ENCODE measurements at places on chromosomes 4 and X.
A peak's percentile ranks its signal among the peaks of the same experiment; 100 is the strongest.

DNA sequence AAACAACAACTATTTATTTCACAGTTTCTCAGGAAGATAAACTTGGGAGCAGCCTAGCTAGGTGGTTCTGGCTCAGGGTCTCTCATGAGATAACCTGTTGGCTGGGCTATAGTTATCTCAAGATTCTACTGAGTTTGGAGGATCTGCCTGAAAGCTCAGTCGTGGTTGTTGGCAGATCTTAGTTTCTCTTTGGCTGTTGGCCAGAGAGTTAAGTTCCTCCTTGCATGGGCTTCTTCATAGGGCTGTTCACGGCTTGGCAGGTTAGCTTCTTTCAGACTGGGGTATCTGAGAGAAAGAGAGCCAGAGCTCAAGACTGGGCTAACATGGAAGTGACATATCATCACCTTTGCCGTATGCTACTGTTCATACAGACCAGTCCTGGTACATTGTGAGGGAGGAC lies 28.7 kb downstream of the SEC24B start:
- DNase-seq, result peak; percentile 18

DNA sequence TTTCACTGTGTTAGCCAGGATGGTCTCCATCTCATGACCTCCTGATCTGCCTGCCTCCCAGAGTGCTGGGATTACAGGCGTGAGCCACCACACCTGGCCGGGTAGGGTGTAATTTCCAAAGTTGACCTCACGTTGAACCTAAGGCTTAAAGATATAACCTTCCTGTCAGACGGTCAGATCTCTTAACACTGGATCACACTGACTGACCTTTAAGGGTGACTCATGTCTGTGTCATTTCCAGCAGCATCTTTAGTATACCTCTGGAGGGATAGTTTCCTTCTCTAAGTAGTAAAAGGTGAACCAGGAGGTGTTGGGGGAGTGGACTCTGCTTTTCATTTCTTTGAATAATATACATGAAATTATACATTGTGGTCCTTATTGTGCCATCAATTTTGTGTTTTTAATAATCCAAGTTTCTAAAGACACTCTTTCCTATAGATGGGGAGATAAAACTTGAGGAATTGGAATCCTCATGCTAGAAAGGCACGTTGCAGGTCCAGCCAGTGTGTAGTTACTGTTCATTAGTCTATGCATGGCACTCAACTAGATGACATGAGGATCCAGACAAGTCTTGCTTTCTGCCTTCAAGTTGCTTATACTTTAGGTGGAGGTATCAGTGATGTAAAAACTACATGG lies 45.7 kb downstream of the ARHGAP10 start:
- DNase-seq, result peak; percentile 56

- DNase-seq, result peak; percentile 55
Measured at GRCh38 chr4:88008122-88008742, 797 bp downstream of the PKD2 start.

DNA sequence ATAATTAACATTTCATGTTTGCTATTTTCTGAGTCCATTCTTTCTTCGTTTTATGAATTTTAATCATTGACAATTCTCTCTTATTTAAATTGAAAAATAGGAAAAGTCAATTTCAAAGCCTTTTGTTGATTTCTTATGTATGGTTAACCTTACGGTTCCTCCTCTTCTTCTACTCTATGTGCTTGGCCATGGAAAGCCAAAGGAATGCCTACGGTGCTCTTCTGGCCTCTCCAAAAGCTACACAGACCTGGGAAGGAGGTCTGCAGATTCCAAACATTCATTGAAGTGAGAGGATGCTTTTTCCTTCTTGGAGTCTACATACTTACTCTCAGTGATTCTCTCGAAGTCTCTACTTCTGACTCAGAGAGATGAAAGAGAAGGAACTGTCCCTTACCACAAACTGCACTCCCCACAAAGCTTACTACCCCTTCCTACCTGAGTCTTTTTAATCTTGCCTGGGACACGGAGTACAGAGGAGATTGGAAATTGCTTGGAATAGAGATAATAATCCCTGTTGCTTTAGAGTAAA lies 863.1 kb upstream of the FTHL17 start:
- DNase-seq, result no peak

GRCh38 chr4:118823471-118823870 lies 12.5 kb downstream of the SEC24D start:
- peak; percentile 41 for DNase-seq

GRCh38 chr4:57158221-57158620 lies 48.0 kb upstream of the IGFBP7 start:
- no peak for DNase-seq

- DNase-seq, result no peak
Measured at GRCh38 chr4:86564795-86565194, 29.3 kb upstream of the PTPN13 start.

DNA sequence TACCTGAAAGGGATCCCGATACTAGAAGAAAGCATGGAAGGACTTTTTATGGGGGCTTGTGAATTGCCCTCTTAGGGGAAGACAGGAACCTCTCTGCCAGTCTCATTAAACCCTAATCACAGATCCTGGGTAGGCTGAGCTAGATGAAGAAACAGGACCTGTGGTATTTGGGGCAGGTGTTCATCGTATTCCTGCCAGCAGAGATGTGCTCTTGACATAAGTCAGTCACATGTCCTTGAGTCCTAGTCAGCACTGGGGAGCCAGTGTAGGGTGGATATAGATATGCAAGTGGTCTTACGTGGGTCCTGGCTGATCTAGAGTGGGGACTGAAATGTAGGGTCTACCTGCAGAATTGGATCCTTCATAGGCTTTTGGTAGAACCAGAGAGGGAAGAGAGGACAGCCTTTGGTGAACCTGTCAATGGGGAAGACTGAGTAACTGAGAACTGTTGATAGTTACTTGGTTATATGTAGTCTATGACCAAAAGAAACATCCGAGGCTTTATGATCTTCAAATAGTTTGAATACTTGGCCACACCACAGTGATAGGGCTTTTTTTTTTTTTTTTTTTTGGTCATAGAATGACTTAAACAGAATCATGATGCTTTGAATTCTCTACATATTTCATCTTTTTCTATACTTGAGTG lies 63.5 kb upstream of the WDR1 start:
- peak; percentile 50 for DNase-seq

DNA sequence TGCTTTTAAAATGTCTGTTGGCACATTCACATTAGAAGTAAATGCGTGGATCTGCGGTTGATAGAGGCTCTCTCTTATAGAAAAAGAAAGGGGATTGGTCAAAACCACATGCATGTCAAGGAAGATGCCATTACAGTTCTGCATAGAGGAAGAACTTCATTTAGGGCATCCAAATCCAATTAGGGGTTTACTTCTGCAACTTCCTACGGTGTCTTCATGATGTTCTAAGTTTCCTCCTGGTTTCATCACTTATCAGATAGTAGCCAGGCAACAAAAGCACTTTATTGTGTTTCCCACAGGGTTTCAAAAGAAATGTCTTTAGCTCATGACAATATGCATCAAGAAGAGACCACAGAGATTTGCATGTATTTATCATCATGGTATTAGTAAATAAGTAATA lies 136.0 kb upstream of the HPGD start:
- no peak for DNase-seq

DNA sequence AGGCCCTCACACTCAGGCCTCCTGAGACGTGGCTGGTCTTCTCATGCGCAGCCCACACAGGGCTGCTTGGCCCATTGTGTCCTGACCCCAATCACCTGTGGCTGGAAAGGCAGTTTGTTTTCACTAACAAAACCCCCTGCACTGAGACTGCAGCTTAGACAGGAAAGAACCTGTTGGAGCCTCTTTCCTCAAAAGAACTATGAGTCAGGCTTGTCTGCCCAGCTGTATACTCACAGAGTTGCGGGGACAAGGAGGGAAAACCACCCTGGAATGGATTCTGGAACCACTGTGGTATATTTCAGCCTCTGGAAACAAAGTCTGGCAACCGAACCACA lies 5.2 kb upstream of the TMEM156 start:
- DNase-seq, result no peak

DNA sequence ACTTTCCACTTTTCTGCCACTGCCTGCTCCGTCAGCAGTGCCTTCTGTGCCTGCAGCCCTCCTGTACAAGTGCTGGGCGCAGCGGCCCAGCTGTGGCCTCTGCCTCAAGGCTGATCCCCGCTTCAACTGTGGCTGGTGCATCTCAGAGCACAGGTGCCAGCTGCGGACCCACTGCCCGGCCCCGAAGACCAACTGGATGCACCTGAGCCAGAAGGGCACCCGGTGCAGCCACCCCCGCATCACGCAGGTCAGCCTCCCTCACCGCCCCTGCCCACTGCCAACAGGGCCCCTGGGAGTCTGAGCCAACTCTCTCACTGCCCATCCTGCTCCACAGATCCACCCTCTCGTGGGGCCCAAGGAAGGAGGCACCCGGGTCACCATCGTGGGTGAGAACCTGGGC lies 7.5 kb downstream of the PLXNA3 start:
- no peak for DNase-seq

- no peak for DNase-seq
Measured at GRCh38 chrX:110698696-110699095, 96.9 kb downstream of the CHRDL1 start.

DNA sequence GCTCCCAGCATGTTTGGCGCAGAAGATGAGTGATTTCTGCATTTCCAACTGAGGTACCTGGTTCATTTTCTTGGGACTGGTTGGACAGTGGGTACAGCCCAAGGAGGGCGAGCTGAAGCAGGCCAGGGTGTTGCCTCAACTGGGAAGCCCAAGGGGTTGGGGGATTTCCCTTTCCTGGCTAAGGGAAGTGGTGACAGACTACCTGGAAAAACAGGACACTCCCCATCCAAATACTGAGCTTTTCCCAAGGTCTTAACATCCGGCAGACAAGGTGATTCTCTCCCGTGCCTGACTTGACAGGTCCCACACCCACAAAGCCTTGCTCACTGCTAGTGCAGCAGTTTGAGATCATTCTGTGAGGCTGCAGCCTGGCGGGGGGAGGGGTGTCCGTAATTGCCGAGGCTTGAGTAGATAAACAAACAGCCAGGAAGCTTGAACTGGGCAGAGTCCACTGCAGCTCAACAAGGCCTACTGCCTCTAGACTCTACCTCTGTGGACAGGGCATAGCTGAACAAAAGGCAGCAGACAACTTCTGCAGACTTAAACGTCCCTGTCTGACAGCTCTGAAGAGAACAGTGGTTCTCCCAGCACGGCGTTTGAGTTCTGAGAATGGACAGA lies 307.7 kb upstream of the ARSJ start:
- DNase-seq, result no peak

- no peak for DNase-seq
Measured at GRCh38 chr4:36242629-36243354, 1.5 kb downstream of the ARAP2 start.

- DNase-seq, result no peak
Measured at GRCh38 chr4:12458621-12459020, 1025.5 kb downstream of the RAB28 start.

GRCh38 chr4:77800483-77801259 lies 18.5 kb downstream of the CNOT6L start:
- DNase-seq, result no peak

DNA sequence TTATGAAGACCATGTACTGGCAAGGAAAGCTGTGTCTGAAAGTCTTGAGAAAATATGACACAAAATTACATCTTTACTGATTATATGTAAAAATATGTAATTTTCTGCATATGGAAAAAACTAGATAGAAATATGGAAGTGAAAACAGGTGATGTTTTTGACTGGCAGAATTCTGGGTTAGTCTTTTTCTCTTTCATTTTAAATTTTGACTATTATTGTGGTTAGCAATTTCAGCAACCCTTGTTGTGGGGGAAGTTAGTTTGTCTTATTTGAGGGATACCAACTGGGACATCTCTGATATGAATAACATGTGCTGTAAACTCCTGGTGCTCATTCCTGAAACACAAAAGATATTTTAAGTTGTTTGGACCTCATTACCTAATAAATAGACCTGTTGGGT lies 49.9 kb upstream of the CPEB2 start:
- no peak for DNase-seq

GRCh38 chrX:101051549-101052302 lies at the start of gene TRMT2B:
Gene TRMT2B, minus strand, starts transcription at chrX:101052111. Its CDS starts 9,822 bp downstream, at chrX:101042289.
- peak; percentile 77 for DNase-seq

GRCh38 chrX:34978171-34978570 lies 35.6 kb downstream of the FAM47B start:
- no peak for DNase-seq

GRCh38 chrX:267771-268261 lies 13.4 kb upstream of the PLCXD1 start:
- DNase-seq, result no peak

DNA sequence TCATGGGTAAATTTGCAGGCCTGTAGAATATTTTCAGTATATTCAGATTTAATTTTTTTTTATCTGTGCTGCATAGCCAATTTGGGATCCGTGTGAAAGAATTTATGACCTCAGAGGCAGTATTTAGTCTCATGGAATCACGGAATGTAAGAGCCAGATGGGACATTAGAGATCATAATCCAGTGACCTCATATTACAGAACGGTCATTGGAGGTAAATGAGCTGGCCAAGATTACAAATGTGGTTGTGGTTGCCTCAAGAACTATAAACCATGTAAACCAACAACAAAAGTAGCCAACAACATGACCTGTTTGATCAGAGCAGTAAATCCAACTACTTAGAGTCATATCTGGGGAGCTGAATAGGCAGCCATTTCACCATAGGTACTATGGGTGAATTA lies 71.6 kb downstream of the AMOT start:
- DNase-seq, result no peak

GRCh38 chr4:4532371-4533154 lies 9.3 kb downstream of the STX18 start:
- no peak for DNase-seq

- DNase-seq, result no peak
Measured at GRCh38 chr4:170306208-170306607, 216.5 kb upstream of the AADAT start.

DNA sequence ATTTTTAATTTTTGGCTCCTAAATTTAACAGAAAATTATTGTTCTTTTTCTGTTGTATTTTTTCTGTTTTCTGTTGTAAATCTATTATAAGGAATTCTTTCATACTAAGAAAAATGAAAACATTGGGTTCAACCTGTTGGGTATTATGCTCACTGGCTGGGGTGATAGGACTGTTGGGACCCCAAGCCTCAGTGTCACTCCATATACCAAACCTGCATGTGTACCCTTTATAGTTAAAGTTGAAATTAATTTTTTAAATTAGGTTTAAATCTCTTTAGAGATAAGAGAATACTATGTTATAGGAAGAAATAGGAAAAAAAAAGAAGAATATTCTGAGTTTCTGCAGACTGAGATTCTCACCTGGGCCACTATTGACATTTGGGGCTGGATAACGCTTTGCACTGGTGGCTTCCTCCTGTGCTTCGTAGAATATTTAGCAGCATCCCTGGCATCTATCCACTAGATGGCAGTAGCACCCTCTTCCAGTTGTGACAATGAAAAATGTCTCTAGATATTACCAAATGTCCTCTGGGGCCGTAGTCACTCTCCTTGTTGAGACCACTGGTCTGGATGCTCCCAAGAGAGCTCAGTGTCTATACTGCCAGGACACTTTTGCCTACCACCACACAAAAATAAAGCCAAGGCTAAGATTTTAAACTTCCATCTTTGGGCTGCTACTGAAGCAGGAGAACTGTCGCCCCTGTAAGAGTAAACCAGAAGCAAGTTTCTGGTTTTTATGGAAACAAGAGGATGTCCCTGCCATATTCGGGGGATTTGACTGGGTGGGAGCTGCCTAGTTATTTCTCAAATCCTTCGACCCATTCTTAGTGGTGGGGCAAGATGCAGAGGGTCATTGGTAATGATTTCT lies 22.4 kb upstream of the CLTRN start:
- DNase-seq, result no peak

Data from NCI-H226 (cell line).